ENCODE measurements at places on chromosomes 7 and 10. TPM values are rescaled to one million over a fixed set of nuclear protein-coding genes. Genes with fewer than 3 reads are reported as not detected.

Gene NPSR1
- not detected for total RNA-seq

DNA sequence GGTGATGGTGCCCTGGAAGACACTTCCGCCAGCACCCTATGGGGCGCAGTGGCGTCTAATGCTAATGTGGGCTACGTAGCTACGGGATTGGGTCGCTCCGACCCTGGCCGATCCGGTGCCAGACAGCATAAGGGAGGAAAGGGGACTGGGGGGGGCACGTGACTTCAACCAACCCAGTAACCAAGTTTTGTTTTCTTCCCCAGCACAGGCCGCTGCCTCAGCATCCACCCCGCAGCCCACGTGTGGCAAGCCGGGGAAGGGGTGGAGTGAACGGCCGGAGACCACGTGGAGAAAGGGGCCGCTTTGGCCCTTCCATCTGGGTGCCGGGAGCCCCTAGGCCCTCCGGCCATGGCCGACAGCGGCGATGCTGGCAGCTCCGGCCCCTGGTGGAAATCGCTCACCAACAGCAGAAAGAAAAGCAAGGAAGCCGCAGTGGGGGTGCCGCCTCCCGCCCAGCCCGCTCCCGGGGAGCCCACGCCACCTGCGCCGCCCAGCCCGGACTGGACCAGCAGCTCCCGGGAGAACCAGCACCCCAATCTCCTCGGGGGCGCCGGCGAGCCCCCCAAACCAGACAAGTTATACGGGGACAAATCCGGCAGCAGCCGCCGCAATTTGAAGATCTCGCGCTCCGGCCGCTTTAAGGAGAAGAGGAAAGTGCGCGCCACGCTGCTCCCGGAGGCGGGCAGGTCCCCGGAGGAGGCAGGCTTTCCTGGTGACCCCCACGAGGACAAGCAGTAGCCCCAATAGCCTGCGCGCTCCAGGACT is 2.5 kb downstream of the PRR15 start:
- H3K36me3 ChIP-seq, result no peaks in the 10 kb centered on the region
- H3K4me3 ChIP-seq, result peak overlapping the region; percentile 57
- no peak overlapping the region for H3K27ac ChIP-seq
- DNase-seq, result no peak

Gene DNAH11
- 0.05 TPM for total RNA-seq

- H3K27me3 ChIP-seq, result no peaks in the 10 kb centered on the region
- DNase-seq, result peak; percentile 71
- H3K4me3 ChIP-seq, result no peak overlapping the region
- H3K27ac ChIP-seq, result no peak overlapping the region
- H3K4me1 ChIP-seq, result no peaks in the 10 kb centered on the region
- no peaks in the 10 kb centered on the region for H3K36me3 ChIP-seq
Measured at GRCh38 chr10:76902949-76903348, 734.7 kb downstream of the KCNMA1 start.

DNA sequence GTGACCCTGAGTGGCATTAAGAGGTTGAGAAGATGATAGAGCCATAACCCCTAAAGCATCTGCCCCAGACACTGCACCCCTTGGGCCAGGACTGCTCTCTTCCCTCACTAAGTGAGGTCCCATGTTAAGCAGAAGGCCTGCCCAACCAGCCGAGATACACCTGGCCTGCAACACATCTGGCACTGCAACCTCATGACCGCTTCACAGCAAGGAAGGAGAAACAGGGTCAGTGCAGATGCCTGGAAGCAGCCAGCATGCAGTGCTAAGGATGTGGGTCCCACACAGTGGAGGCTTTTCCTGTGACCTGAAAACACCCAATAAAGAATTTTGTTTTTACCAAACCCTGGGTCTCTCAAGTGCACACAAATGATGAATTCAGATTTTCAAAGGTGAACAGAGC is 7.4 kb downstream of the NOD1 start:
- H3K36me3 ChIP-seq, result no peaks in the 10 kb centered on the region
- H3K4me3 ChIP-seq, result no peak overlapping the region
- peaks cover 33% of the 10 kb centered on the region for H3K4me1 ChIP-seq
- DNase-seq, result no peak
- H3K27me3 ChIP-seq, result no peaks in the 10 kb centered on the region

DNA sequence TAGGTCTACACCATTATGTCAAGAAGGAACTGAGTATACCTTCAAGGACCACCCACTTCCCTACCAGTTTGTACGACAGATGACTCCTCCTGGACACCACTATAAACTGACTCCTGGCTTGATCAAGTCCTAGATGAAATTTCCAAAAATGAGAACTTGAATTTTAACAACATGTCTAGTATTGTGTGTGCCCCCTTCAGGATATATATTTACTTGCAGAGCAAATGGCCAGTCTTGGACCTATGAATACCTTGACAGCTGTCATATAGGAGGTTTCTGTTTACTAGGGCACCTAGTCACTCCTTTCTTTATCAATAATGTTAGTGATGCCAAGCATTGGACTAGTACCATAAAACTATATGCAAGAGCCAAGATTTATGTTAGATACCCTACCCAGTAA is 94.1 kb upstream of the TMEM26 start:
- H3K27ac ChIP-seq, result no peak overlapping the region
- H3K36me3 ChIP-seq, result no peaks in the 10 kb centered on the region
- no peaks in the 10 kb centered on the region for H3K4me1 ChIP-seq

DNA sequence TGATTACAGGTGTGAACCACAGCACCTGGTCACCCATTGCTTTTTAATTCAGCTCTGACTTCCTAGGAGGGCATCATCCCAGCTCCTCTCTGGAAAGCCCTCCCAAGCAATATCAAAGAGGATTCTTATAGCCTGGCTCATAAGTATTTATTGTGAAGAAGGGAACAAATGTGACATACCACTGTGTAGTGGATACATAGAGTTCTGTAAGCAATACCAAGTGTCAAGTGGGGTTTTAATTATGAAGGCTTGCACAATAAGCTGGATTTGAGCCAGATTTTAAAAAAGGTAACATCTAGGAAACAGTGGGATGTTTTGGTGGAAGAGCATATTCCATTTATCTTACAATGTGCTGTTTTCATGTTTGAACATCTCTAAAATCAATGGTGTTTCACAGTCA is 19.0 kb upstream of the PRTFDC1 start:
- DNase-seq, result no peak
- H3K27ac ChIP-seq, result no peak overlapping the region
- H3K36me3 ChIP-seq, result no peaks in the 10 kb centered on the region
- H3K4me1 ChIP-seq, result no peaks in the 10 kb centered on the region

DNA sequence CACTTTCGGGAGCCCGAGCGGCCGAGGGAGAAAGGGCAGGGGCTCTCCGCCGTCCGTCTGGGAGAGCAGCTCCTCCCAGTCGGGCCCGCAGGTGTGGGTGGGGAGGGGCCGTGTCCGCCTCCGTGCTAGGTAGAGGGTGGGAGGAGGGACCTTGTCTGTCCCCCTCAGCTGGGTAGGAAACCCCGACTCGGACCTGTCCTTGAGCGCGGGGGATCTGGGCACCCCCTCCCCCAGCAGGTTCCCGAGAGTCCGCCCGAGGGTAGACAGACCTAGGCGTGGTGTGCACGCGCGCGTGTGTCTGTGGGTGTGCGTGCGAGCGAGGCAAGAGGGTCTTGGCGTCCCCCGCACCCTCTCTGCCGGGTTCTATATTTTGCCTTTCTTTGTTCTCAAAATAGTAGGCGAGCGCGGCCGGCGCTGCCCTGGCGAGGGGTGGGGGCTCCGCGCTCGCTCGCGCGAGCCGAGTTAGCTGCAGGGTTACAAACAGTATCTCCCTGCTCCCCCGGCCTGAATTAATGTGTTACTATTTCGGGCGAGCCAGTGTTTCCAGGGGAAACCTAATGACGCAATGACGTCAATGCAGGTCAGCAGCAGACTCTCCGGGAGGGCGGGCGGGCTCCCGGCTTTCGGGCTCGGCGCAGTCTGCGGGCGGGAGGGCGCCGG is 73.9 kb upstream of the LEP start:
- peaks cover 19% of the 10 kb centered on the region for H3K4me1 ChIP-seq
- no peaks in the 10 kb centered on the region for H3K36me3 ChIP-seq
- H3K27me3 ChIP-seq, result peaks cover 100% of the 10 kb centered on the region
- DNase-seq, result no peak
- peak overlapping the region; percentile 45 for H3K4me3 ChIP-seq

DNA sequence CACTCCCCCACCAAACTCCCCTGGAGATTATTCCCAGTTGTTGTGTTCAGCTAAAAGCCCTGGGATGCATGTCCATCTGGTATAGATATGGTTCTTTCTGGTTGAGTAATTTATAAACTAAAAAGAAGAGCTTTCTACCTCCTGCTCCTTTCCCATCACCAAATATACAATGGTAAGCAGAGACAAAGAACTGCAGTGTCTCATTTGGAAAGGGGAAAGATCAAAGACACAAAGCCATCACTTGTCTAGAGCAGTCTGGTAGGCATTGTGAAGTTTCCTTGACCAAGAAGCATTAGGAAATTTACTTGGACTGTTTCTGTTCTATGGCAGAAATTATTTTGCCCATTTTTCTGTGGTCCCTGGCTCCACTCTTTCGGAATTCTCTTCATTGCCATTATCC is 24.9 kb upstream of the PANK1 start:
- no peaks in the 10 kb centered on the region for H3K27me3 ChIP-seq
- H3K36me3 ChIP-seq, result no peaks in the 10 kb centered on the region
- H3K27ac ChIP-seq, result no peak overlapping the region
- no peak overlapping the region for H3K4me3 ChIP-seq
- no peak for DNase-seq

DNA sequence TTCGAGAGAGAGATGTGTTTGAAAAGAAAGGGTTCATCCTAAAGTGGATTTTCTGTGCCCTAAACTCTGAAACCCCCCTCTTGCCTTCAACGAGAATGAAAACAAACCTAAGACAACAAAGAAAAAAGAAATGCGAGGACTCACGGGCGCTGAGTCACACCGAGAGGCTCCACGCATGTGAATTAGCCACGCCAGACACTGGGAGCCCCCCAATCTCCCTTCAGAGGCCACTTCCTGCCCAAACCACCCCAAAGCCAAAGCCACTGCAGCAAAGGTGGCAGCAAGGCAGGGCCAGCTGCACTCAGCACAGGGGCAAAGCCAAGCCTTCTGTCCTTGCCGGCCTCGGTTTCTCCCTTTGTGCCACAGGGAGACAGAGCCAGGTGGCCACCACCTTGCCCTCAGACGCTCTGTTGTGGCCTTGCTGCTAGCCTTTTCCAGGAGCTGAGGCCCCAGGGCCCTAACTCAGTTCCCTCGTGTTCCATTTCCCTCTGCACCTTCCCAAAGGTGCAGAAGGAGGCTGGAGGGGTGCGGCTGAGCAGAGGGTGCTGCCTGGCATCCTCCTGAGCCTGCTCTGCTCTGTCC is 93.3 kb downstream of the FAM53B start:
- peaks cover 76% of the 10 kb centered on the region for H3K4me1 ChIP-seq
- no peak overlapping the region for H3K4me3 ChIP-seq
- H3K27ac ChIP-seq, result peak overlapping the region; percentile 91
- no peak for DNase-seq

- DNase-seq, result no peak
- H3K27ac ChIP-seq, result no peak overlapping the region
- no peaks in the 10 kb centered on the region for H3K4me1 ChIP-seq
- H3K4me3 ChIP-seq, result no peak overlapping the region
- no peaks in the 10 kb centered on the region for H3K36me3 ChIP-seq
Measured at GRCh38 chr10:43427166-43427825, 9.6 kb upstream of the ZNF487 start.

GRCh38 chr7:88146616-88147015 is 73.2 kb downstream of the SRI start:
- no peak for DNase-seq
- H3K36me3 ChIP-seq, result no peaks in the 10 kb centered on the region
- H3K4me3 ChIP-seq, result no peak overlapping the region

DNA sequence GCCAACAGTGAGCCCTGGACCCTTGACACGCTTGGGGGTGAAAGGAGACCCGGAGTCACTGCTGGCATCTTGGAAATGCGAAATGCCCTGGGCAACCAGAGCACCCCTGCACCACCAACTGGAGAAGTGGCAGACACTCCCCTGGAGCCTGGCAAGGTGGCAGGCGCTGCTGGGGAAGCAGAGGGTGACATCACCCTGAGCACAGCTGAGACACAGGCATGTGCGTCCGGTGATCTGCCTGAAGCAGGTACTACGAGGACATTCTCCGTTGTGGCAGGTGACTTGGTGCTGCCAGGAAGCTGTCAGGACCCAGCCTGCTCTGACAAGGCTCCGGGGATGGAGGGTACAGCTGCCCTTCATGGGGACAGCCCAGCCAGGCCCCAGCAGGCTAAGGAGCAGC is 98.5 kb downstream of the TACC2 start:
- H3K27ac ChIP-seq, result no peak overlapping the region
- peaks cover 5% of the 10 kb centered on the region for H3K4me1 ChIP-seq
- H3K36me3 ChIP-seq, result peaks cover 26% of the 10 kb centered on the region
- no peak overlapping the region for H3K4me3 ChIP-seq
- DNase-seq, result no peak
- no peaks in the 10 kb centered on the region for H3K27me3 ChIP-seq

Gene PTER
- total RNA-seq, result 21.4 TPM

Gene ABCB4
- total RNA-seq, result 6.0 TPM
